Body of pancreas (tissue), 4 donors: ENCODE measurements at places on chromosomes 7 and 10. TPM values are rescaled to one million over a fixed set of nuclear protein-coding genes. Genes with fewer than 3 reads are reported as not detected.
A peak's percentile ranks its signal among the peaks of the same experiment; 100 is the strongest.

- no peaks in the 10 kb centered on the region for H3K4me1 ChIP-seq
- no peak overlapping the region for H3K4me3 ChIP-seq
- no peaks in the 10 kb centered on the region for H3K27me3 ChIP-seq
- no peak for DNase-seq
- no peaks in the 10 kb centered on the region for H3K36me3 ChIP-seq
Measured at GRCh38 chr10:26743091-26743490, 45.6 kb downstream of the PDSS1 start.

GRCh38 chr7:31036924-31037323 lies 15.2 kb upstream of the ADCYAP1R1 start:
- no peak overlapping the region for H3K27ac ChIP-seq
- no peak overlapping the region for H3K4me3 ChIP-seq
- no peaks in the 10 kb centered on the region for H3K4me1 ChIP-seq
- H3K36me3 ChIP-seq: no peaks in the 10 kb centered on the region
- H3K27me3 ChIP-seq: no peaks in the 10 kb centered on the region

DNA sequence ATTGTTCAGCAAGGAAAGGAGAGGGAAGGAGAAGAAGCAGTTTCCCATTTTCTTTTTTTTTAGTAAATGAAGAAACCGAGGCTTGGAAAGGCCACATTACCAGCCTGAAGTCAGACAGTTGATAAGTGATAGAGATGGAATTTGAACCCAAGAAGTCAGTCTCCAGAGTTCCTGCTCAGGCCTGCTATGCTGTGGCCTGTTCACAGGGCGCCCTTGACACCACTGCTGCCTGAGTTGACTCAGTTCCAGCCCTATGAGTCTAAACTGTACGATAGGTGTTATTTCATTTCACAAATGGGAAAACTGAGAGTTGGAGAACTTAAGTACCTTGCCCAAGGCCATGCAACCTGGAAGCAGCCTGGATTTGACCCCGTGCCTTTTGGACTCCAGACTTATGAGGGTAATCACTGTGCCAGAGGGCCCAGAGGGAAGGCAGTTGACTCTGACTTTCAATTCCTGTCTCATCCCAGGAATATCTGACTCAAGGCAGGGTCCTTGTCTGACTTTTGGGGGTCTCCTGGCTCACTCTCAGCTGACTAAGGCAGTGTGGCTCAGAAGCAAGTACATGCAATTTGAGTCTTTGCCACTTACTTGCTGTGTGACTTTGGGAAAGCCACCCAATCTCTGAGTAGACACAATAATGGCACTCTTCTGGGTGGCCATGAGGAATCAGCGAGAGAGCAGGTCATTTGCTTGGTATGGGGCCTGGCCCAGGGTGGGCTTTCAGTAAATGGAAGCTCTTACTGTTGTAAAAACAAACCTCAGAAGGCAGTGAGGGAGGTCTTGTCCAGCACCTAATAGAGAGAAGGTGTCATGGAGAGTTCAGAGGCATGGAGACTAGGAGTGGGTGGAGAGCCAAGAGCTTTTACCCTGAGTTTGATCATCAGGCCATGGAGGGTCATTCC lies 17.9 kb upstream of the RBM20 start:
- H3K4me1 ChIP-seq: peaks cover 6% of the 10 kb centered on the region
- no peaks in the 10 kb centered on the region for H3K36me3 ChIP-seq
- no peak for DNase-seq
- no peak overlapping the region for H3K27ac ChIP-seq

DNA sequence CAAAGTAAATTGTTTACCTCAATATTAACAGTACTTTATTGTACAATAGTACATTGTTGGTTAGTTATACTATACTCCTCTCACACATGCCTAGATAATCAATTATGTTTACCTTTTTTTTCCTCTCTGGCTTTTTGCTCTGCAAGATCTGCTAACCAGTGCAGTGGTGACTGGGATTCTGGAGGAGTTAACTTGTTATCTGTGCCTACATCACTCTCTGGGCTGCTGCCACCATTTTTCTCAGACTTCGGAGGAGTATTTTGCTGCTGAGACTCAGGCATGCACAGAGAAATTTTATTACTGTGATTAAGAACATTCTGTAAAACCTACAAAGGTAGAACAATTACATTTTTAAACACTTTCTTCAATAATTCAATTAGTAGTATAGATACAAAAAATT lies 59.7 kb downstream of the NRBF2 start:
- no peaks in the 10 kb centered on the region for H3K27me3 ChIP-seq
- no peak overlapping the region for H3K27ac ChIP-seq
- peaks cover 20% of the 10 kb centered on the region for H3K36me3 ChIP-seq
- no peak for DNase-seq

DNA sequence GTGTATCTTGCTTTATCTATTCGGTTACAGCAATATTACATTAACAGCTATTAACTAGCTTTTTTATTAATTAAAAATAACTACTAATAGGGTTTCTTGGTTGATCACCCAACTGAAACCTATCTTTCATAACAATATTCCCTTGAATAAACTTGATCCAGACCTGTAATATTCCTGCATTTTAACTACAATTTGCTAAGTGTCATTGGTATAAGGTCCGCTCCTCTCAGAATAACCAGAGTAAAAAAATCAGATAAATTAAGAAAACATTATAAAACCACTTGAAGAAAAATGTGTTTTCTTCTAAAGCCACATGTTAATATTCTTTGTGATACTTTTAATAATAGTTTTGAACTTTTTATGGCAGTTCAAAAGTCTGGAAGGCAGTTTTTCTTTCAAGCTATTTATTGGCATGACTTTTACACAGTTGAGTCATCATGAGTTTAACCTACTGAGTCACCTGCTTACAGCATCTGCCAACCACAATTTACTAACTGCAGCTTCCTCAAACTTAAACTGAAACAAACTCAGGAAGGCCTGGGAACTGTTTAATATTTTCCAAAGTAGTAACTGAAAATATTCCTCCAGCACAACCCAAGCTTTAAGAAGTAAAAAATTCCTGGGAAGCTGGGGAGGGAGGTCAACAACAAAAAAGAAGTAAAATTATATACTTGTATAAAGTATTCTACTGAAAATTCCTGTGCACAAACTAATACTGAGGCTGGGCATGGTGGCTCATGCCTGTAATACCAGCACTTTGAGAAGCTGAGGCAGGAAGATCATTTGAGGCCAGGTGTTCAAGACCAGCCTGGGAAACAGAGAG lies 103.2 kb downstream of the NRBF2 start:
- no peak overlapping the region for H3K4me3 ChIP-seq
- no peaks in the 10 kb centered on the region for H3K27me3 ChIP-seq
- H3K27ac ChIP-seq: peak overlapping the region; percentile 91
- no peaks in the 10 kb centered on the region for H3K36me3 ChIP-seq

DNA sequence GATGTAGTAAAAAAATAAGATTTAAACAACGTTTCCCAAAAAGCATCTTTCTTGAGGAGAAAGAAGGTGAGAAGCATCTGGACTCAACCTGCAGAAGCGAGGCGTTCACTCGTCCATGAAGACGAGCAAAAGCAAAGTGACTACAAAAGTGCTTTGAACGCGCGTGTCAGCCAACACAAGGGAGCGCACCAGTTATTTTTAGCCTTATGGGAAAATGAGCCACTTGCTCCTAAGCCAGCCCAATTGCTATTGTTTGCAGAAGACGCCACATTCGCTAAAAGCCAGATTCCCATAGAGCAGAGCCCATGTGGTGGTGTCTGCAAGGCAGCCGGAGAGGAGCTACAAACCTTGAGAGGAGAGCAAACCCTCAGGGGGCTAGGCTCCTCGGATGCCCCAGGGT lies 122.5 kb downstream of the FAM53B start:
- peaks cover 3% of the 10 kb centered on the region for H3K4me1 ChIP-seq
- no peak overlapping the region for H3K4me3 ChIP-seq
- no peak for DNase-seq
- H3K27ac ChIP-seq: no peak overlapping the region
- no peaks in the 10 kb centered on the region for H3K27me3 ChIP-seq

DNA sequence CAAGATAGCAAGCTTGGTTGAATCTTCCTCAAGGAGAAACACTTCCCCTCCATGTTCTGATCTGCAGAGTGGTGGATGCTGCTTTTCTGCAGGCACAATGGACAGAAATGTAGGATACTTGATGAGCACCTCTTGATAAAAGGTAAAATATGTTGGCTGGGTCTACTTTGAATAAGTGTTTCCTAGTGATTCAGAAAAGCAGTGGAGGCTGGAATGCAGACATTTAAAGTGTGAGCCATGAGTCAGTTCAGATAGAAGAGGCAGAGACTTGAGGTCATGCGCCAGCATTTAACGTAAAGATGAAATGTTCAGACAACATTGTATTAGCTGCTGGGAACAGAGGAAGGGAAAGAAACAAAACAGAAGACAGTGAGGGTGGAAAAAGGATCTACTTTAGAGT lies 403.1 kb downstream of the ADRA2A start:
- no peak overlapping the region for H3K27ac ChIP-seq
- H3K4me1 ChIP-seq: no peaks in the 10 kb centered on the region
- no peaks in the 10 kb centered on the region for H3K36me3 ChIP-seq
- DNase-seq: no peak
- H3K4me3 ChIP-seq: no peak overlapping the region
- no peaks in the 10 kb centered on the region for H3K27me3 ChIP-seq

DNA sequence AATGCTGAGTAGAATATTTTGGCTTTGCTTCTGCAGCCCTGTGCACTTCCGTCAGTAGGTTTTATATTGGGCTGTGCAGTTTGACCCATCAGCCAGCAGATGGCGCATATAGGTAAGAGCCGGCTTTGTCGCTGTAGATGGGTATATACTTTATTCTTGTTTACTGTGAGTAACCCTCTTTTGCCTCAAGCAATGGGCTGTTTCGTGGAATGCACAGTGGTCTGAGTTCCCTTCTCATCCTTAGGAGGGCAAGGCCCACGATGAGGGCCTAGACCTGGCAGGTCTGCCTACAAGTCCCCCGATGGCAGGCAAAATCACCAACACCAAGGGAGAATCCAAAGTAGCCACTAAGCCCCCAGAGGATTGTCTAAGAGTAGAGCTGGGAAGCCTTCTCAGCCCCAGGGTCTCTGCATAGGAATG lies 1002.9 kb upstream of the KCND2 start:
- H3K4me3 ChIP-seq: no peak overlapping the region
- H3K4me1 ChIP-seq: no peaks in the 10 kb centered on the region
- DNase-seq: peak; percentile 64

GRCh38 chr10:128047351-128047750 lies 78.9 kb downstream of the MKI67 start:
- no peaks in the 10 kb centered on the region for H3K4me1 ChIP-seq
- DNase-seq: no peak
- H3K36me3 ChIP-seq: no peaks in the 10 kb centered on the region
- H3K27me3 ChIP-seq: no peaks in the 10 kb centered on the region

DNA sequence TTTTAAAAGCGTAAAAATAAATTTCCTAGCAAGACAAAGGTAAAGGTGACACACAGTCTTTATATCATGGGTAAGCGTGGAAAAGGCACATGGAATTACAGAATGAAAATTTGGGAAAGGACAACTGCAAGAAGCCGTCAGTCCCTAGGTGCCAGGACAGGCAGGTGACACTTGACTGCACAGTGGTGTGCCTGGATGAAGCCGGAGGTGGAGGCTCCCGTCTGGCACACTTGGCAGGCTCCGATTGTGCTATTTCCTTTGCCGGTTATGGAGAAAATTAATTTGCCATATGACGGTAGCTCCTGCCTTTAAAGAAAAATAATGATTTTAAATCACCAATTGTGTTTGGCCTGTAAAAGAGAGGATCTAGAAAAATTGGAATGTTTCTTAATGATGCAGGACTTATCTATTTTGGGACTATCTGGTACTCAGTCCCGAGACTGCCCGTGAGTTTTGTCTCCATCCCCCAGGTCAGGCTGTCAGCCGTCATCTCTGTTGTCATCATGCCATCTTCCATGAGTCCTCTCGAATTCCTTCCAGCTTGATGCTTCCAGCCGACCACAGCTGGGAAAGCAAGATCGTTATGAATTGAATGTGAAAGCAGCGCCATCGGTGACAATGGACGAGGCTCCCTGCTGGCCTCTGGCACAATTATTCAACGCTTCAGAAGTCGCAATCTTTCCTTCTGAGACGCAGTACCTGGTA lies 56.2 kb upstream of the MGMT start:
- no peaks in the 10 kb centered on the region for H3K27me3 ChIP-seq
- no peaks in the 10 kb centered on the region for H3K36me3 ChIP-seq

DNA sequence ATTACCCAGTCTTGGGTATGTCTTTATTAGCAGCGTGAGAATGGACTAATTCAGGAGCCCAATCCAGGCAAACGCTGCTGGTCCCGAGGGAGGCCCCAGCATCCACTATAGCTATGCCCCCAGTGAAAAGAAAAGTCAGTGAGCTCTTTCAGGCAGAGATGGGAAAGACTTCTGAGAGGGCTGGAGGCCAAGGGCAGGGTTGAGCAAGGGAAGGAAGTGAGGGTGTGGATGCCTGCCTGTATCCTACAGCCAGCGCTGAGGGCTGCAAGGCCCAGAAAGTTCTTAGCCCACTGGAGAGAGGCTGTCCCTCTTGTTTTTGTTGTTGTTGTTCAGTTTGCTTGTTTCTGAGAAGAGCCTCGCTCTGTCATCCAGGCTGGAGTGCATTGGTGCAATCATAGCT lies 261.6 kb downstream of the ZEB1 start:
- H3K27ac ChIP-seq: no peak overlapping the region
- no peaks in the 10 kb centered on the region for H3K27me3 ChIP-seq
- no peak overlapping the region for H3K4me3 ChIP-seq

GRCh38 chr10:60348982-60349381 lies 40.7 kb downstream of the ANK3 start:
- H3K27ac ChIP-seq: no peak overlapping the region
- H3K4me1 ChIP-seq: peaks cover 11% of the 10 kb centered on the region
- H3K27me3 ChIP-seq: no peaks in the 10 kb centered on the region
- no peaks in the 10 kb centered on the region for H3K36me3 ChIP-seq
- no peak for DNase-seq

- DNase-seq: no peak
- no peaks in the 10 kb centered on the region for H3K4me1 ChIP-seq
- peaks cover 43% of the 10 kb centered on the region for H3K36me3 ChIP-seq
- no peak overlapping the region for H3K27ac ChIP-seq
Measured at GRCh38 chr10:79298403-79299244, 48.6 kb upstream of the PPIF start.

GRCh38 chr10:126511917-126512479 lies 123.7 kb upstream of the ADAM12 start:
- H3K27ac ChIP-seq: no peak overlapping the region
- no peaks in the 10 kb centered on the region for H3K27me3 ChIP-seq
- H3K4me1 ChIP-seq: no peaks in the 10 kb centered on the region
- no peak for DNase-seq

DNA sequence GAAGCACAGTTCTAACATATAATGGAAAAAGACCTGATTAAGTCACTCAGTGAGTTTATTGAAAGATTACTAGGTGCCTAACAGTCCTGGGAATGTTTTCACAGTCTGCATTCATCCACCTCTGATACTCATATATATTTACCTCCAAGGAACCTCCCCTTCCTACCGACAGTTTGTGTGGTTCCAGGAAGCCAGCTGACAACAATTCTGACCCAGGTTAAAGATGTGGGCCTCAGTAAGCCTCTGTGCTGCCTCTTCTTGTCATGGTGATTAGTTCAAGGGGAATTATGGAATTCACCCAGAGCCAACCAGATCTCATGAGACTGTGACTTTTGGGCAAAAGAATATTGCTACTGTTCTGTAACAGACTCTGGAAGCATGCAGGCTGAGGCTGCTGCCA lies 186.8 kb downstream of the NXPH1 start:
- no peaks in the 10 kb centered on the region for H3K36me3 ChIP-seq
- no peaks in the 10 kb centered on the region for H3K27me3 ChIP-seq
- no peak for DNase-seq
- H3K4me1 ChIP-seq: no peaks in the 10 kb centered on the region
- no peak overlapping the region for H3K27ac ChIP-seq

Gene TMEM178B
- 11.9 TPM for total RNA-seq

Gene ASZ1
- not detected for total RNA-seq

Gene AQP1
- 197 TPM for total RNA-seq
